ENCODE measurements at places on chromosomes 1 and 21.

GRCh38 chr1:110390692-110391245, at the start of gene SLC16A4:
Gene SLC16A4 (minus strand): TSS chr1:110391026. CDS start chr1:110389323, 1,703 bp downstream.
- no peak for DNase-seq

DNA sequence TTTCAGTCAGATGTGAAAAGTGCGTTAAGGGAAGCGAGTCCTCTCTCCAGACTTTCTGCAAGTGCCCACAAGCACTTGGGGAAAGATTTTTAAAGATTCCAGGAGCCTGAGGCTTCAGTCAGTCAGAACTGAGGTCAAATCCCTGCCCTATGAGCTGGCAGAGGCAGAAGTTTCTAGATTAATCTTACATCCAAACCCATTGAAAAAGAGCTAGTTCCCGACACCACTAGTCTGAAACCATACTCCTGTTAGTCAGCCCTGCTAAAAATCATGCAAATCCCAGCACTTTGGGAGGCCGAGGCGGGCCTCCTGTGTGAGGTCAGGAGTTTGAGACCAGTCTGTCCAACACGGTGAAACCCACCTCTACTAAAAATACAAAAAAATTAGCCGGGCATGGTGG, 21.0 kb downstream of the RSPH1 start:
- no peak for DNase-seq

- DNase-seq, result no peak
Observed at GRCh38 chr1:180211860-180212229, 18.2 kb upstream of the LHX4 start.

DNA sequence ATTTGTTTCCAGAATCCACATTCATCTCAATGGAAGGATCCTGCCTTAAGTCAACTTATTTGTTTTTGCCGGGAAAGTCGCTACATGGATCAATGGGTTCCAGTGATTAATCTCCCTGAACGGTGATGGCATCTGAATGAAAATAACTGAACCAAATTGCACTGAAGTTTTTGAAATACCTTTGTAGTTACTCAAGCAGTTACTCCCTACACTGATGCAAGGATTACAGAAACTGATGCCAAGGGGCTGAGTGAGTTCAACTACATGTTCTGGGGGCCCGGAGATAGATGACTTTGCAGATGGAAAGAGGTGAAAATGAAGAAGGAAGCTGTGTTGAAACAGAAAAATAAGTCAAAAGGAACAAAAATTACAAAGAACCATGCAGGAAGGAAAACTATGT, 2.6 kb downstream of the GADD45A start:
- DNase-seq, result no peak

DNA sequence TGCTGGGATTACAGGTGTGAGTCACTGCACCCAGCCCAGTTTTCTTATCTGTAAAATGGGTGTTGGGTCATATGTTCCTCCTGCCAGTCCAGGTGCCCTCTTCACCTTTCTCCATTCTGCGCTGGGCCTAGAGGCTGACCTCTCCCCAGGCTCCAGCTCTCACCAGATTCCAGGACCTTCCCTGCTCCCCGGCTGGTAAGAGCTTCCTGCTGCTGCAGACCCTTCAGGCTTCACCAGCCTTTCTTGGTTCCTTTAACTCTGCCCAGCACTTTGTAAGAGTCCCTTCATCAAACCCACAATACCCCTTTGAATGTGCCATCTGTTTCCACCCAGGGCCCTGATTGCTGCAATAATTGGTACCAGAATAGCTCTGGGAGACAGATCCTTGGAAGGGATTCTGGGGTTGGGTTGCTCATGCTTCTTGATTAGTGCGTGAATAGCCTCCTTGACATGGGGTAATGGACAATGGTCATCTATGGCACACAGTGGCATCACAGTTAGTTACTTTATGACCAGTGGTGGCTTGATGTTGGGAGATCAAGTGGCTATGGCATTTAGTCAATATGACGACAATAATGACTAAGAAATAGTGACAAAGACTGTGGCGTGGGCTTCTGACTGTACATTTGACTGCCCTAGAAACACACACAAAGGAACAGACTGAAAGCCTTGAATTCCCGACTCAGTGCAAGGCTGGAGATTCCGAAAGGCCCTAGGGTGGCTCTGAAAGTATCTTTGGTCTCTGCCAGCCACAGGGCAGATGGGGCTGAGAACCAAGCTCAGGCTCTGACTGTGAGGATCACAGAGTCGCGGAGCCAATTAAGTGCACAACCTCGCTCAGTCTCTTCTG, 67.3 kb downstream of the SLC9A1 start:
- no peak for DNase-seq

DNA sequence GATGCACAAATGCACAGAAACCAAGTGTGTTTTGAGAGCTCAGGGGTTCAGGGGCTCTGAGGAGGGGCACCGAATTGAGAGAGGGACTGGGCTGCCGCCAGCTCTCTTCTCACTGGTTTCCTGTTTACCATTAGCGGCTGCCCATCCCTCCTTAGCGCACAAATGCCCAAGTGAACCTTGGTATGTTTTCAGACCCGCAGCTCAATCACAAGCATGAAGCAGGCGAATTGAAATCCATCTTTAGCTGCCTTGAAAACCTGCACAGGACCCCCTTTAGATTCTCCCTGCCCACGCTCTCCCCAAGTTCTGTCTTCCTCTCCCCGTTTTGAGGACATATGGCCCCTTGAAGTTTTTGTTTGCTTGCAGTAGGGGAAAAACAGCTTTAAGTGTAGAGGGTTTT, 61.1 kb upstream of the ACOT11 start:
- DNase-seq, result no peak

GRCh38 chr1:29119121-29119929, 4.4 kb downstream of the TMEM200B start:
- DNase-seq, result no peak

DNA sequence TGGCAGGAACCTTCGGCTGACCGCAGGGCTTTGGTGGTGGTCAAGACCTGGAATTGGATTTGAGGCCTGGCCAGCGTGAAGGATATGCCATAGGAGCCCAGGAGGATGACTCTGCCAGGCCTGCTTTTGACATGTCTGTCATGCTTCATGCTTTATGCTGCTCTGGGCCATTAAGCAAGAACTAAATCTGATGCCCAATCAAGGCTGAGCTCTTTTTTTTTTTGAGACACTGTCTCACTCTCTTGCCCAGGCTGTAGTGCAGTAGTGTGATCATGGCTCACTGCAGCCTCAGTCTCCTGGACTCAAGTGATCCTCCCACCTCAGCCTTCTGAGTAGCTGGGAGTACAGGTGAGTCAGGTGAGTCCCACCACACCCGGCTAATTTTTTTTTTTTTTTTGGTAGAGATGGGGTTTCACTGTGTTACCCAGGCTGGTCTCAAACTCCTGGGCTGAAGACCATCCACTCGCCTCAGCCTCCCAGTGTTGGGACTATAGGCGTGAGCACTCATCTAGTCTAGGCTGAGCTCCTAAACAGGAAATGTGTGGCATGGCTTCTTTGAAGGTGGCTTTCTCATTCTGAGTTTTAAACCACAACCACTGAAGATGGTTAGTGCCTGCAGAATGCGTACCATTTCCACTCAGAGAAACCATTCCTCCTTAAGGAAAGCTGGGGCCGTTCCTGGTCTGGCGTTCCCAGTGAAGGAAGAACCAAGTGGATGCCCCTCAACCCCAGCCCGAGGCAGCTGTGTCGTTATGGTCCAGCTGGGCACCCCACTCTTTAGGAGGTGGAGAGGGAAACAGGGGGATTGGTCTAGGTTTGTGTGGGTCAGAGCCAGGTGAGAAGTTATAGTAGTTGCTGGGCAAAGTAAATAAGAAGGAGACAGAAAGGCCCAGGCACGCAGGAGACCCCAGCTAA, 34.2 kb upstream of the ATP5PO start:
- peak; percentile 38 for DNase-seq

DNA sequence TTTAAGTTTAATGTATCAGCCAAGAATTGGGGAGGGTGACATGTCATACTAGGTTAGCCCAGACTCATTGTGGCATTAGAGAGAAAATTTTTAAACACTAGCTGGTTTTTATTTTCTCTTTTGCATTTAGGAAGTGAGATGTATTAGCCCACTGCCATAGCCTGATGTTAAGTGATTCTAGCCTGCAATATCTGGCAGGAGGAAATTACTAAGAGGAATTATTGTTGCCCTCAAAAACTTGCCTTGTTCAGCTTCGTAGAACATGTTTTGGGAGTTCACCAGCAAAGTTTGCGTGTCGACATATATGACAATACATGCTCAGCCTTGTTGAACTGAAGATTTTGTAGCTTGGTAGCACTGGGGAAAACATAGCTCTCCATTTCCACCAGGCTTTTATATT, 12.5 kb downstream of the ADAM30 start:
- no peak for DNase-seq

DNA sequence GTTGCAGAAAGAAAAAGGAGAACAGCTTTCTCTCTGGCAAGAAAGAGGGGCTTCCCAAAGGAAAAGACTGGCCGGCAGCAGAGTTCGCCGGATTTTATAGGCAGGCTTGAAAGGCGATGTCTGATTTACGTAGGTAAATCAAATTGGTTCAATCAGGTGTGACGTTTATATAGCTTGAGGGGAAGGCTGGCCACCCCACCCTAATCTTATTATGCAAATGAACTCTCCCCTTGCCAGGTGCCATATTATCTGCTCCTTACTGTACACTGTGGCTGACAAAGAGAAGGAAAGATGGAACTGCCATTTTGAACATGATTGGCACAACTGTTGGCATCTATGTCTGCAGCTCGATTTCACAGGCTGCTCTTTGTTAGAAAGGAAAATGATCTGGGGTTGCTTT, 16.8 kb upstream of the INTS3 start:
- no peak for DNase-seq

DNA sequence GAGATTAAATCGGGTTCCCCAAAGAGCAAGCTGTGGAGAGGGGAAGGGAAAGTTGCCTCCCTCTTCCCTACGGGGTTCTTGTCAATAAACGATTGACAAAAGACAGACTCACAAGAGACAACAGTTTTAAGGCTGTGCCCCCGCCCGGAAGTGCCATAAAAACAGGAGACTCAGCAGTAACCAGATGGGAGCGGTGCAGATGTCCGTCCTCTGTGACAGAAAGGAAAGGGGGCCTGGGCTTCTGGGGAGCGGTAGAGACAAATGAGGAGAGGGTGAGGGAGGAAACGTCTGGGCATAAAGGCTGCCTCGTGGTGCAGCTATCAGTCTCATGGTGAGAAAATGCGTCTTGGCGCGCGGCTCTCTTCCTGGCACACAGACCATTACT, 5.9 kb downstream of the TP73 start:
- DNase-seq, result no peak

GRCh38 chr1:232900818-232901217, 49.6 kb upstream of the NTPCR start:
- no peak for DNase-seq

- DNase-seq, result no peak
Observed at GRCh38 chr1:54757833-54758232, 6.5 kb downstream of the PARS2 start.

DNA sequence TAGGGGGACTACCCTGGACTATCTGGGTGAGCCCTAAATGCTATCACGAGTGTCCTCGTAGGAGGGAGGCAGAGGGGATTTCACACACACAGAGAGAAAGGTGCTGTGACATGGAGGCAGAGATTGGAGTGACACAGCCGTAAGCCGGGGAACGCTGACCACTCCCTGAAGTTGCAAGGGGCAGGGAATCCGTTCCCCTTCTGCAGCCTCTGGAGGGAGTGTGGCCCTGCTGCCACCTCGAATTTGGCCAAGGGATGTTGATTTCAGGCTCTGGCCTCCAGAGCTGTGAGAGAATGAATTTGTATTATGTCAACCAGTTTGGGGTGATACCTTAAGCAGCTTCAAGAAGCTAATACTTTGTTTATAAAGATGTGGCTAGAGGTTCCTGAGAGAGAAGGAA, 137.7 kb downstream of the ACTL8 start:
- DNase-seq, result no peak

- DNase-seq, result no peak
Observed at GRCh38 chr1:149986486-149987296, 23.8 kb downstream of the OTUD7B start.

GRCh38 chr21:36916718-36917117, 49.8 kb downstream of the HLCS start:
- DNase-seq, result no peak

- DNase-seq, result no peak
Observed at GRCh38 chr1:12433323-12434053, 184.5 kb downstream of the DHRS3 start.

- DNase-seq, result no peak
Observed at GRCh38 chr1:61640531-61641530, 84.1 kb downstream of the TM2D1 start.

DNA sequence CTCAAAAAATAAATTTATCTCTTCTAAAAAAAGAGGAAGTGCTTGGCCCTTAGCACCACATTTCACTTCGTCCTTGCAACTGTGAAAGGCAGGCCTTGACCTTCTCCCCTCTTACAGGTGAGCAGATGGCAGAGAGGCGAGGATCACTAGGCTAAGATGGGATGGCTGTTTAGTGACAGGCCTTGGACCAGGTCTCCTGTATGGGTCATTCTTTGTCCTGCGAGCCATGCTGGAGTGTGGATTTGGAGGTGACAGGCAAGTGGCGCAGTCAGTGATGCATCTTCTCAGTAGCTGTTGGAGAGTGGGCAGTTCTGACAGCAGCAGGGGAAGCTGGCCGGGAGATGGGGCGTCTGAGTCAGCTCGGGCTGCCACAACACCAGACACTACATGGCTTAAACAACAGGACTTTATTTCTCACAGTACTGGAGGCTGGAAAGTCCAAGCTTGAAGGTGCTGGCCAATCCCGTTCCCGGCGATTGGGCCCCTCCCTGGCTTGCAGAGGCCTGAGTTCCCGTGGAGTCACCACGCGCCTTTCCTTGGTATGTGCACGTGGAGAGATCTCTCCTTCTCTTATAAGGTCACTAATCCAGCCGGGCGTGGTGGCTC, 16.5 kb downstream of the SLC27A3 start:
- no peak for DNase-seq

DNA sequence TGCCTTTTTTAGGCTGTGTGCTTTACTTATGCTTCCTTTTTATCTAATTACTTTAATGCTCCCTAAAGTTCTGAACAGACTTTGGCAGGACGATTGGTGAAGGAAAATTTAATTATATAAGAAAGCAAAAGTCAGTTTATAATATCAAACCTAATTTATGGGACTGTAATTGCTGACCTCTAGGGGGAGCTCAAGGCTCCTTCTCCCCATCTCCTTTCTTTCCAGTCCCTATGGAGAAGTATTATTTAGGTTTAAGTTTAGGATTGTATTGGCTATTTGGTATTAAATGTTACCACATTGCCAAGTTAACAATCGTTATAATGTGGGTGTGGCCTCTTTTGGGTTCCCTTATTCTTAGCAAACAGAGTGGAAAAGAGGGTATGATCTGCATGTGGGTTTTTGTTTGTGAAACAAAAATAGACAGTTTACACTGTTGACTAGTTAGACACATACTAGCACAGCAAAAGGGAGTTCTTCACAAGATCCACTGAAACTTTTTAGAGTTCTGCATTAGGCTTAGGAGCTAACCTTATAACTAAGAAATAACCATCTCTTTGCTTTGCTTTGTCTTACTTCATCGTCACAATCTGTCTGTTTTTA, 48.2 kb upstream of the TNFSF4 start:
- DNase-seq, result no peak

GRCh38 chr1:154159554-154159953, 4.7 kb upstream of the NUP210L start:
- DNase-seq, result no peak

- DNase-seq, result no peak
Observed at GRCh38 chr1:232596666-232597303, 33.1 kb downstream of the SIPA1L2 start.

- DNase-seq, result no peak
Observed at GRCh38 chr1:105492921-105493320, 1563.6 kb upstream of the PRMT6 start.

GRCh38 chr1:19454265-19455146, 30.8 kb downstream of the CAPZB start:
- DNase-seq, result no peak

Measured in activated gamma-delta T cell treated with anti-CD3 and anti-CD28 coated beads, Interleukin-2, amount 50 U/mL, for 16 hours (primary cell).